RWPE2 (cell line): ENCODE measurements at places on chromosomes 13 and 19.

GRCh38 chr13:32031815-32032370, 319 bp downstream of the FRY start:
- no peak for DNase-seq

- DNase-seq = peak; percentile 91
Measured at GRCh38 chr19:3175781-3176714, 2.5 kb upstream of the S1PR4 start.

GRCh38 chr19:44848812-44849447, 2.8 kb downstream of the NECTIN2 start:
- no peak for DNase-seq

GRCh38 chr13:50238922-50239321, 223.7 kb downstream of the KCNRG start:
- DNase-seq = no peak

GRCh38 chr19:33329736-33330135, 27.4 kb upstream of the CEBPA start:
- DNase-seq = no peak

DNA sequence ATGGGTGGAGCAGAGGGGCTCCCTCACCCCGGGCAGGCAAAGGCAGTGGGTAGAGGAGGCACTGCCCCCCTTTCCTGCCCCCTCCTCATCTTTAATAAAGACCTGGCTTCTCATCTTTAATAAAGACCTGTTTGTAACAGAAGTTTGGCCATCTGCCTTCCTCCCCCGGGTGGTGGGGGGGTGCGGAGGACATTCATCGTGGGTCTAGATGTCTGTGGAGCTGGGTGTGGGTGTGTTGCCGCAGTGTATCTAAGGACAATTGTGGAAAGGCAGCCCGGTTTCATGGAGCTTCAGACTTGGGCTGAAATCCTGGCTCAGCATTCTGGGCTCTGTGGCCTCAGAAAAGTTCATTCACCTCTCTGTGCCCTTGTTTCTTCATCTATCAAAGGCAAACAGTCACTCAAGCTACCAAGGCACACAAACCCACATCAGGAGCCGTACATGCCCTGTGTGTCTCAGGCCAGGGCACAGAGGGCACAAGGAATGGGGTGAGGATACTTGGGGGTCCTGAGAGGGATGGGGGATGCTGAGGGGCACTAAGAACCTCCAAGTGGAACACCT, 8.8 kb upstream of the SWSAP1 start:
- no peak for DNase-seq

DNA sequence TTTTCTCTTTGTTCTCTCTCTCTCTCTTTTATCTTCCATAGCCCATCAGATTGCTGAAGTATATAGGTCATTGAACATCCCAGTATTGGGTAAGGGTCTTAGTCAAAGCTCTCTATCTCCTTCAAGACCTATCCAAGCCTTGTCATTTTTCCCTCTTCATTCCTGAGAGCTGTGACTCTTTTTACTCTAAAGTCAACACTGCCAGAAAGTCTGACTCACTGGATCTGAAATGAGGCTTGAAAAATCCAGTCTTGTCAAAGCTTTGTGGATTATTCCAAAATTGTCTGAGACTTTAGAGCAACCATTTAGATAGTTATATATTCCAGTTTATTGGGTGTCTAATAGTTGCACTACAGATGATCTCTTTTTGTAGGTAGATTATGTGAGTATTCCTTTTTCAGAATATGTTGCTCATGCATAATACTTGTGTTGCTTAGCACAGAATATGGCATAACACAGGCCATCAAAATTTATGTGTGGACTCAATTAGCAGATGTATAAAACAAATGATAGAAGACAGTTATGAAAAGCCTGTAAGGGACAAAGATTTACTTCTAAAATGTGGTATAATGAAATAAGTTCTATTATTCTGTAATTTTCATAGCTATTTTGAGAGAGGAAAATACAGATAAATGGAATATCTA, 389.3 kb upstream of the PCDH9 start:
- no peak for DNase-seq

DNA sequence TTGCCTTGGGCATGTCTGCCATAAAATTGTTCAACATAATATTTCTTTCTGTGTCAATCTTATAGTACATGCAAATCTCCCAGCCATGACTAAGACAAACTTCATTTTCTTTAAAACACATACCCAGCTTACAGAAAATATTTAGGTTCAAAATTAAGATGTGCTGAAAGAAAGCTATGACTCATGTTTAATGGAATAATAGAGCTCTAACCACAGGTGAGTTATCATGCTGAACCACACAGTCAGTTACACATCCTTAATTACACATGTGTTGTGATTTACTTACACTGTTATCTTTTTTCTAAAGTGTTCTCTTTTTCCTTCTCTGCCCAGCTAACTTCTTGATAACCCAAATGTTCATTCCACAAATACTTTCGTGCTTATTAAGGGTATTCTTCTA, 1831.2 kb downstream of the OLFM4 start:
- no peak for DNase-seq

DNA sequence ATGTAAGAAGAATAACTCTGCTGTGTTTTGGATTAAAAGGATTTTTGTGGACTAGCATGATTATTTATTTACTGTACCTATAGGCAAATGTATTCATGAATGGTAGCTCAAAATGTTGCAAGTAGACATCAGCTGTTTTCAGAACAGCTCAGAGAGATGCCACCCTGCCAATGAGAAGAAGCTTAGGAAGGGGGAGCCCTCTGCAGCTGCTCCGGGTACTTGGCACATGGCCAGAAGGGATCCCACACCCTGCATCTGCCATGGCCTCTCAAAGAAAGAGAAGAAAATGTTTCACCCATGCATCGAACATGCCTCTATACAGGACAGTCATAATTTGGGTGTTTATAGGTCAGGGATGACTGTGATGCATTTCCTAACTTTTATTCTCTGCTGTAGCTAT, 30.5 kb upstream of the MBNL2 start:
- DNase-seq = no peak

DNA sequence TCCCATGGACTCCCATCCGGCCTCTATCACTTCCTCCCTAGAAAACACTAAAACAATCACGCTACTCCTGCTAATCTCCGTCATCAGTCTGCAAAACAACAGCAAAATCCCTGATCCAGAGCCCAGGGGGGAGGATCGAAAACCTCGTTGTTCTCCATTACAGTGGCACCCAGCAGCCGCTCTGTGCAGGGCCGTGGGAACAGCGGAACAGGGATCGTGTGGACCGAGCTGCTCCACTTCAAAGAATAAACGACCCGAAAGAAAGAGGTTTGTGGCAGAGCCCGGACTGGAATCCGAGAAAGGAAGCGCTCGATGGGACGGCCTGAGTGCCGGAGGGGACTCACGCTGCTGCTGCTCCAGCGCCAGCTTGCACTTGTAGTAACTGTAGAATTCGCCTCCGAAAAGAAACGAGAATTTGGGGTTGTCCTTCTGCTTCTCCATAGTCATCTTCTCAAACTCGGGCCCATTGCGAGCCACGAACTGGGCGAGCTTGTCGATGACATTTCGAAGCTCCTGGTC, 652 bp downstream of the CHERP start:
- DNase-seq = no peak
